ENCODE measurements at places on chromosomes 6 and 20.

DNA sequence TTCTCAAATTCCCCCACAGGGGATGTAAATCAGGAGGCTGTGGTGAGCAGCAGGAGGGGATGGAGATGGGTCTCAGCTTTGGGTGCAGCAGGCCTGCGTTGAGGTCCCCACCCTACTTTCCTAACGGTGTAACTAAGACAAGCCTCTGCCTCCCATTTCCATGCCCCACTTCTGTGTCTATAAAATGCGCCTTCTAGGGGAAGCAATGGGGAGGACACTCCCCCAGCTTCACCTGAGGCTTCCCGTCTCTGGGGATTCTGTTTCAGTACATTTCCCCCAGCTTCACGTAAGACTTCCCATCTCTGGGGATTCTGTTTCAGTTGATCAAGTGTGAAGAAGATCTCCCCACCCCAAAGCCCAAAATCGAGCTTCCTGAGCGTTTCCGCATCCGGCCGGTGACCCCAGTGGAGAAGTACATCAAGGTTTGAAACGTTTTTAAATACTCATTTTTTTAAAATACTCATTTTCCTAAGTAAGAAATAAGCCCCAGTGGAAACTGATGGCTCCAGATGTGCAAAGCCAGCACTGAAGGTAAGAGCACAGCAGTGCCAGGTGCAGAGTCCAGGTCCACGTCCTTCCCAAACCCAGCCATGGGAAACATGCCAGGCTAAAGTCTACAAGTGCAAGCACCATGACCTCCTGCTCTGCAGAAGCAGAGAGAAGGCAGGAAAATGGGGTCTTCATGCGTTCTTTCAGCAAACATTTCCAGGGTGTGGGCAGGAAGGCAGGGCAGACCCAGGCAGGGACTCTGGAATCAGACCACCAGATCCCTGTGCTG is 73.1 kb downstream of the ANKRD60 start:
- no peak for DNase-seq

DNA sequence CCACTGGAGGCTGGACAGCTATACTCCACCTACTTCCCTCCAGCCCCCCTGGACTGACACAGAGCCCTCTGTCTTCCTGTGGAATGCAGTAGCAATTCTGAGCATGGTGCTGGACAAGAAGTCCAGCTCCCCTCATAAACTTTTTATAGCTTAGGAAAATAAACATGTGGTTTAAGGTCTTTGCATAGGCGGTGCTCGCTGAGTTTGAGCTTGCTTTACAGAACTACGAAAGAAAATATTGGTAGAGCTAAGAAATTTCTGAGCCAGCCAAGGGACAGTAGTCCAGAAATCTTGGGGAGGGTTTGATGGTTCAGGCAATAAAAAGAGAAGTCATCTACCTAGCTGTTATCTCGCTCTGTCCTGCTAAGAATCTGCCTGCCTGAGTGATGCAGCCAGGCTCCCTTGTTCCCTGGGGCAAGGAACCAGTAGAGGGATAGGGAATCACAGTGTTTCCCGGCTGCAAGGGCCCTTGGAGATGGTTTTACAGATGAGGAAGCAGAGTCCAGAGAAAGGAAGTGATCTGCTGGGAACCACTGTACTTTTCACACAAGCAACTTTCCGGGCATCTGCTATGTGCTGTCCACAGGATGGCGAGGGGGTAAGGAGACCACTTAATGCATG is 343.4 kb downstream of the CDC5L start:
- no peak for DNase-seq

- DNase-seq, result no peak
Measured at GRCh38 chr20:58876437-58876836, 23.9 kb downstream of the GNAS start.

- DNase-seq, result no peak
Measured at GRCh38 chr6:44333942-44334341, 8.5 kb upstream of the SPATS1 start.

DNA sequence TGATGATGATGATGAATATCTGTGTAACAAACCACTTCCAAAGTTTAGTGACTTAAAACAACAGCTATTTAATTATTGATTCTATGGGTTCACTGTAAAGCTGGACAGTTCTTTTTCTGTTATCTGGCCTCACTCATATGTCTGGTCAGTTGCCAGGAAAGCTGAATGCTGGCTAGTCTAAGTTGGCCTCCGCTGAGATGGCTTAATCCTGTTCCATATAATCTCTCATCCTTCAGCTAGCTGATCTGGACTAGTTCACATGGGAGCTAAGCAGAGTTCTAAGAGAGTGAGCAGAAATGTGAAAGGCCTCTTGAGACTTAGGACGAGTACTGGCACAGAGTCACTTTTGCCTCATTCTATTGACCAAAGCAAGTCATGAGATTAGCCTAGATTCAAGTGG is 334.7 kb upstream of the FLRT3 start:
- DNase-seq, result no peak
